ENCODE measurements at places on chromosomes 3 and 15. TPM values are rescaled to one million over a fixed set of nuclear protein-coding genes. Genes with fewer than 3 reads are reported as not detected.
A peak's percentile ranks its signal among the peaks of the same experiment; 100 is the strongest.

Gene ADAMTS17
- 1.4 TPM for total RNA-seq

- no peak for DNase-seq
These were observed 373.1 kb upstream of the WNT5A start for GRCh38 chr3:55860049-55860721.

GRCh38 chr3:159007331-159007730, 205.5 kb downstream of the MFSD1 start:
- no peak for DNase-seq

DNA sequence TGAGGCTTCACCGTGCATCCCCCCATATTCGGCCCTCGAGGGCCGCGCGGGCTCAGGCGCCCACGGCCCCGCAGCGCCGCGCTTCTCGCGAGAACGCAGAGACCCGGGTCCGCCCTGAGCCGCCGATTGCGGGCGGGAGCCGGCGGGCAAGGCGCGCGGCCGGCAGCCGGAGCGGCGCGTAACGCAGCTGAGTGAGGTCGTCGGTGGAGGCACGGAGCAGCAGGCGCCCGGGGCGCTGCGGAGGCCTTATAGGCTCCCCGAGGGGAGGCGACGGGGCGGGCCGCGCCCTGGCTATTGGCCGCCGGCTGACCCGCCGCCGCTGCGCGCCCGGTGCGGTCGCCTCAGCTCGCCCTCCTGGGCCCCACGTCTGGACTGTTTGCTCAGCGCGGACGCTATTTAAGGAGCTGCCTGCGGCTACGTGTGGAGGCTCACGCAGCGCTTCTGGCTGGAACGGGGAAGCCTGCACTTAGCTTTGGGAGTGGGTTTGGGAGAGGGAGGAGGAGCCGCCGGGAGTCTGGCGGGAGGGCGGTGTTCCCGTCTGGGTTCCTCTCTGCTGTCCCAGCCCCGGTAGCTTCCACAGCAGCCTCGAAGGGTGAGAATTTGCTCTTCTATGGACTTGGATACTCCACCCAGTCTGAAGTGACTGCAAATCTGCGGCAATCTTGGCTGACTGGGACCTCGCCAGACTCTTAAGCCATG, at the start of gene PLOD2:
Gene PLOD2 (minus strand): TSS at position 221 of the 699 bp plus-strand sequence. CDS start 195 bp downstream, at position 26.
- DNase-seq: peak; percentile 71

DNA sequence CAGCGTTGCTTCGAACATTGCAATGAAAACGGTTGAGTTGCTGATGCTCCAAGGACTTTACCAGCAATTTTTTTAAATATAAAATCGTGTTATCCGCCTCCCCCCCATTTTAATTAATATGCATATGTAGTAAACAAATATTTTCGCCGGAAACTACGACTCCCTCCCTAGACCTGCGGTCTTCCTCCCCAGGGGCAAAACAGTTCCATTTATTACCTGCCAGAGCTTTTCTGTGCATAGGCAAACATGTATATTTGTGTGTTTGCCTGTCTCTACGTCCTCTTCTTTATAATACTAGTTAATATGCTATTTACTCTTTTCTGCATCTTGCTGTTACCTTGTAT, 593 bp upstream of the RSL24D1 start:
- no peak for DNase-seq

DNA sequence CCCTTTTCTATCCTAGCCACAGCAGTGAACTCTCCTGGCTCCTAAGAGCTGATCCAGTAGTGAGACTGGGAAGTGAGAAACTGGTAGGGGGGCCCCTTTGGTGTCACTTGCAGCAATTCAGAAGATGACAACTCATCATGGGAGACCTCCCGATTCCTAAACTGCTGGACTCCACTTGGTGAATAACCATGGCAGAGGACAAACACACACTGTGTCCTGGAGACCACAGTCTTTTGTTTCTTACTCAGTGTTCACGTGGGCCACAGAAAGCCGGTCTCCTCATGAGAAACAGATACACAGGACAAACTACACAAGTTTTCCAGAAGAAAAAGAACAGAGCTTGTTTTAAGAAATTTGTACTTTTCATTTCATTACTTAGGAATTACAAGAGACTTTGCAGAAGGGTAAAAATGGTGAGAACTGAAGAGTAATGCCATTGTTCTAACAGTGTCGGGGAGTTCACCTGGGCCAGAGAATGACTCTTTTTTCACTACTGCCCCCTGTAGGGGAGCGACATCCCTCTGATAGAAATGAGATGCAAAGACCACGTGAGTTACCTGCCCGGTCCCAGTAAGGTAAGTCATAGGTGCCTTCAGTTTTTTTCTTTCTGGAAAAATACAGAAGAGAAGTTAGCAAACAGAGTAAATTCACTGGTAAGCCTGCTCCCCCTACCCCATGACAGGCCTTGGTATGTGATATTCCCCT, 38.1 kb downstream of the ST3GAL6 start:
- DNase-seq: no peak

Gene NPAP1
- not detected for total RNA-seq

DNA sequence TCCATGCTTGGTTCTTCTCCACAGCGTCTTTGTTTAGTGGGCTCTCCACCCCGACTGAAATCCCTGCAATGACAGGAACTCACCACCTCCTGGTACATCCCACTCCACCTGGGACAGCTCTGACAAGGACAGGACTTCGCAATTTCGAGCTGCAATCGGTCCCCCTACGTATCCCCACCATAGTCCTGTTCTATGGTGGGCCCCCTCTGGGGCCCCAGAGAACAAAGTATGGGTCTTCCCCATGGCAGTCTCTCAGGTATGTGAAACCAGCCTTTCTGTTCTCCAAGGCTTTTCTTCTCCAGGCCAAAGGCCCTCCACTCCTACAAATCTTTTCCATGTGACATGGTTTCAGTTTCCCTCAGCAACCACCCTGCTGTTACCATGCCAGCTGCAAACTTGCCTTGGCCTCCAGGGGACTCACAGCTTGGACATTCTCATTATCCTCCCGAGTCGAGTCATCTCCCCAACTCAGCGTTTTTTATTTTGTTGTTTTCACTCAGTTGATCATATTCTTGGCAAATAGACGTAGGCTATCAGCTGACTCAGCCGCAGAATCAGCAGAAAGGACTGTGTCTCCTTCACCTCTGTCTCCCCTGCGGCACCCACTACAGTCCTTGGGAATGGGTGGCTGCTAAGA, 233.3 kb downstream of the OPA1 start:
- DNase-seq: peak; percentile 95

Gene OSTN
- not detected for total RNA-seq

Gene PLA2G4E
- total RNA-seq: not detected

Gene CDCP1
- 58.9 TPM for total RNA-seq

Gene PLCH1
- total RNA-seq: 2.8 TPM

Gene ACAN
- under 0.01 TPM for total RNA-seq

DNA sequence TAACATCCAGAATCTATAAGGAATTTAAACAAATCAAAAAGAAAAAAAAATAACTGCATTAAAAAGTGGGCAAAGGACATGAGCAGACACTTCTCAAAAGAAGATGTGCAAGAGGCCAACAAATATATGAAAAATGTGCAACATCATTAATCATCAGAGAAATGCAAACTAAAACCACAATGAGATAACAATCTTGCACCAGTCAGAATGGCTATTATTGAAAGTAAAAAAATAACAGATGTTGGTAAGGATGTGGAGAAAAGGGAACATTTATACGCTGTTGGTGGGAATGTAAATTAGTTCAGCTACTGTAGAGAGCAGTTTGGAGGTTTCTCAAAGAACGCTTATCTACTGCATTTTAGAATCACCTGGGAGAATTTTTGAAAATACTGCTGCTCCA, 186.1 kb downstream of the OTOL1 start:
- DNase-seq: no peak

DNA sequence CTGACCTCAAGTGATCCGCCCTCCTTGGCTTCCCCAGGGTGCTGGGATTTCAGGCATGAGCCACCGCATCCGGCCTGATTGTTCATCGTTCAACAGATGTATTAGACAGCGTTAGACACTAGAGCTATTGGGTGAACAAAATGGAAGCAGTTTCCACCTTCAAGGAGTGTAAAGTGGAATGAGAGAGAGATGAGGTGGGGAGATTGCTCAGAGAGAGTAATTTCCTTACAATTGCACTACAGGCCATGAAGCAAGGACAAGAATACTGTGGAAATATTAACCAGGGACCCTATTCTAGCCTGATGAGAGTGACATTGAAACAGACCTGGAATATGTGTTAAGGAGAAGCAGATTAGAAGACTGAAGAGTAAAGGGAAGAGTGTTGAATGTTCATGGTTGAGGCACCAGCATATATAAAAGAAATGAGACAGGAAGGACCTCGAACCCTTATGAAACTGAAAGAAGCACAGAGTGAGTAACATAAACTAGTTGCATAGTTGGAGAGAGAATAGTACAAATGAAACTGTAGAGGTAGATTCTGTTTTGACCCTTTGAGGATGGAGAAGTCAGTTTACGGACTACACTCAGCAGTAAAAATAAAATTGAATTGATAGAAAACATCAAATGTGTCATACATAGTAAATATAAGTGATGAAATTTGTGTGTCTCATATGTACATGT, 7.2 kb downstream of the RTF1 start:
- DNase-seq: no peak

- no peak for DNase-seq
These were observed 158.0 kb downstream of the MEIS2 start for GRCh38 chr15:36942248-36942827.

DNA sequence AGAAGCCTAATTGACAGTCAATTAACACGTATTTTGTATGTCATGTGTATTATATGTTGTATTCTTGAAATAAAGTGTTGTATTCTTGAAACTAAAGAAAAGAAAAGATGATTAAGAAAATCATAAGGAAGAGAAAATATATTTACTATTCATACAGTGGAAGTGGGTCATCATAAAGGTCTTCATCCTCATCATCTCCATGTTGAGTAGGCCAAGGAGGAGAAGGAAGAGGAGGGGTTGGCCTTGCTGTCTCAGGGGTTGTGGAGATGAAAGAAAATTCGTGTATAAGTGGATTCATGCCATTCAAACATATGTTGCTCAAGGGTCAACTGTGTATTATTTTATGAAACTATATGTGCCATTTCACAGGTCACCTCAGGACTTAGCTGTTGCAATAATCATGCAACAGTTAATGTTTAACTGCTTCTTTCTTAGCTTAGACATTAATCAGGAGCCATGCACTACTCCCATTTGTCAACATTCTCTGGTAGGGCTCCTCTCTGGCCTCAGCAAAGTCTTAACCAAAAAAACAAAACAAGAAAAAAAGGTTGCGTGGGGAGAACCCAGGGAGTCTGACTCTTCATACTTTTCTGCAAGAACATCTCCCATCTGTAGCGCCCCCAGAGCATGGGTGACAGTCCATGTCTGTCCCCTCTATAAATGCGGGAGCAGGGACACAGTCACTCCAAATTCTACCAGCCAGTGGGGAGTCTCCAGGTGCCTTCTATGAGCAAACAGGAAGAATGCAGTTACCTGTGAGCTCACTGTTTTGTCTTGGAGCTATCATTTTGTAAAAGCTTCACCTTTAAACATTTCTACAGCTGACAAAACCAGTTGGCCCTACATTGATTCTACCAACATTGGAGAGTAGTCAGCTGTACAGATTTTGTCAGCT, 19.9 kb upstream of the LRRC2 start:
- peak; percentile 96 for DNase-seq

DNA sequence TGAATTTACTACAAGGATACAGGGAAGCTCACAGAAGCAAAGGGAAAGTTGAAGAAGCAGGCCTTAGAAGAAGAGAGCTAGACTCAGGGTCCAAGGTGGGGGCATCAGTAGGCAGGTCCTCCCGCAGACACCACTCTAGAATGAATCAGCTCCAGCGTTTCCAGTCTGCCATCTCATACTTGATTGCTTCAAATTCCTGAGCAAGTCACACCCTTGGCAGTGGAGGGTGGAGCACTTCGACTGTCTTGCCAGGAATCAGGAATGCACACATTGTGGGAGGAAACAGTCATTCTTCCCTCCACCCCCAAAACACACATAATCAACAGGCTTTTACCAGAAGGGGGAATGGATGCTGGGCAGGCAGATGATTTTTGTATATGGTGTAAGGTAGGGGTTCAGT, 78.5 kb downstream of the CHCHD6 start:
- DNase-seq: peak; percentile 98

Gene SLC28A1
- total RNA-seq: not detected

DNA sequence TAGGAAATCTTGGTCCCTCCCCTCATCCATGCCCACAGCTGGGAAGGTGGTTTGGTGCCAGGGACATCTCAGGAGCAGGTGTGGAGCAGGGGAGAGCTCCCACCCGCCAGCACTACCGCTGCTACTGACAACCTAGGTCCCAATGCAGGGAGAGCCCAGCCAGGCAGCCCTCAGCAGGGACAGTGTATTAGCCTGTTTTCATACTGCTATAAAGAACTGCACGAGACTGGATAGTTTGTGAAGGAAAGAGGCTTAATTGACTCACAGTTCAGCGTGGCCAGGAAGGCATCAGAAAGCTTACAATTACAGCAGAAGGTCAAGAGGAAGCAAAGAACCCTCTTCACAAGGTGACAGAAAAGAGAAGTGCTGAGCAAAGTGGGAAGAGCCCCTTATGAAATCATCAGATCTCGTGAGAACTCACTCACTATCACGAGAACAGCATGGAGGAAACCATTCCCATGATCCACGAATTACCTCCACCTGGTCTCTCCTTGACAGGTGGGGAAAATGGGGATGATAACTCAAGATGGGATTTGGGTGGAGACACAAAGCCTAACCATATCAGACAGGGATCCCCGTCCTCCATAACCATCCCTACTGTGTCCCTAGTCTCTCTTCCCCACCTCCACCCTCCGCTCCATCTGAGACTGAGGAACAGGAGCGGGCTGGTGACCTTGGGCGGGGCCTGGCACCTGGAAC, 218.6 kb downstream of the TBC1D2B start:
- DNase-seq: no peak

Gene HIGD2B
- 0.15 TPM for total RNA-seq

GRCh38 chr15:29473621-29474105, 204.0 kb upstream of the NSMCE3 start:
- no peak for DNase-seq

DNA sequence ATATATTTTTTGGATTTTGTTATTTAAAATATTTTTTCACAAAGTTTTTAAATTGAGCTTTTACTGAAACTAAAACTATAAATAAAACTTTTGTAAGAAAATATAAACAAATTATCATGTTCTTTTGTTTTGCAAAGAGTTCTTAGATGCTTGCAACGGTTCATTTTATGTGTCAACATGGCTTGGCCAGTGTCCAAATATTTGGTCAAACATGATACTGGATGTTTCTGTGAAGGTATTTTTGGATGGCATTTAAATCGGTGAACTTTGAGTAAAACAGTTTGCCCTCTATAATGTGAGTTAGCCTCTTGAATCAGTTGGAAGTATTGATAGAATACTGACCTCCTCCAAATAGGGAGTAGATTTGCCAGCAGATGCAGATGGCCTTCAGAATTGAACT, 612.6 kb upstream of the NECTIN3 start:
- DNase-seq: no peak

Gene GOLGB1
- 34.9 TPM for total RNA-seq

- peak; percentile 56 for DNase-seq
These were observed 84.4 kb downstream of the SEMA5B start for GRCh38 chr3:122942937-122943827.

Gene TRPC1
- 46.7 TPM for total RNA-seq

DNA sequence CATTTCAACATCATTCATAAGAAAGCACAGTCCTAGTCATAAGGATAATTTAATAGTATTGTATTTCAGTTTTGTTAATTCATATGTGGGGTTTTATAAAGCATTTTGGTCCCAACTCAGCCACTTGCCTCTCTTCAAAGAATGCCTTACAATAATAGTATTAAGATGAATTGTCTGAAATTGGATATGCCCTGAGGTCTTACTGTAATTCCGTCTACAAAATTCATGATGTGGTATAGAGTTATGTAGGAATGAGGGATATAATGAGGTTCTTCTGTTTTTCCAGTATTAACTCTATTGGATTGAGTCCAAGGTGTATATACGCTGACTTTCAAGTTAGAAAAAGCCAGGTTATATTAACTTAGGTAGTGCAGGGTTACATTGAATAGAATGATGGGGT, 177.0 kb downstream of the GOLIM4 start:
- no peak for DNase-seq

GRCh38 chr3:54366839-54367238, 244.5 kb downstream of the CACNA2D3 start:
- DNase-seq: no peak
